ENCODE measurements at places on chromosomes 13 and 19.

GRCh38 chr19:18392417-18392816 lies 5.0 kb downstream of the LRRC25 start:
- DNase-seq: no peak

- no peak for DNase-seq
Measured at GRCh38 chr19:49791776-49792445, 21.2 kb downstream of the FUZ start.

DNA sequence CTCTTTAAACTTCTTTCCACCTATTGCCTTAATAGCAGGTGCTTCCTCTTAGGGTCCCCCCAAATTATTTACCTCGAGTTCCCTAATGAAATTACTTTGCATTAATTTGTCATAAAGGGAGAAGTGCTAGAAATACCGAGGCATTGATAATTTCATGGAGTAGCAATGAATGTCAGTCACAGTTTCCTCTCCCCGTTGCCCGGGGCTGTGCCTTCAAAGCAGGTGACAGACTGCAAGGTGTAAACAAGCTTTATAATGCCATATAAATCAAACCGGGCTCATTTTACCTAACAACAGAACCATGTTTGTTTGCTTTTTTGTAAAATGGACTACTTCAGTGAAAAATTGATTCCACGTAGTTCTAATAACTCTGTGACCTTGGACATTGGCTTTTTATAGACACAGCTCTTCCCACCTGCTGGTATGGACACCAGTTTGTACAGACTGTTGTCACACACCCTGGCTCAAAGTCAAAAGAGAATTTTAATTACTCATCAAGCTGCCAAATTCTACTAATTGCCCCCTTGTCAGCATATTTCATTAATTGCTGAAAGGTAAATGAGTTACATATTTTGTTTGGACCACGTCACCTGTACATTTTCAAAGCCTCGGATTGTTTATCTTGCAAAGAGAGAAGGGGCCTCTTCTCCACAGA lies 171.1 kb downstream of the STK24 start:
- DNase-seq: no peak

- no peak for DNase-seq
Measured at GRCh38 chr19:19627621-19628500, at the start of gene LPAR2. Gene LPAR2 (minus strand): TSS chr19:19628220. CDS start chr19:19627275, 945 bp downstream.

GRCh38 chr19:47754206-47755064 lies 9.1 kb downstream of the NOP53 start:
- no peak for DNase-seq

DNA sequence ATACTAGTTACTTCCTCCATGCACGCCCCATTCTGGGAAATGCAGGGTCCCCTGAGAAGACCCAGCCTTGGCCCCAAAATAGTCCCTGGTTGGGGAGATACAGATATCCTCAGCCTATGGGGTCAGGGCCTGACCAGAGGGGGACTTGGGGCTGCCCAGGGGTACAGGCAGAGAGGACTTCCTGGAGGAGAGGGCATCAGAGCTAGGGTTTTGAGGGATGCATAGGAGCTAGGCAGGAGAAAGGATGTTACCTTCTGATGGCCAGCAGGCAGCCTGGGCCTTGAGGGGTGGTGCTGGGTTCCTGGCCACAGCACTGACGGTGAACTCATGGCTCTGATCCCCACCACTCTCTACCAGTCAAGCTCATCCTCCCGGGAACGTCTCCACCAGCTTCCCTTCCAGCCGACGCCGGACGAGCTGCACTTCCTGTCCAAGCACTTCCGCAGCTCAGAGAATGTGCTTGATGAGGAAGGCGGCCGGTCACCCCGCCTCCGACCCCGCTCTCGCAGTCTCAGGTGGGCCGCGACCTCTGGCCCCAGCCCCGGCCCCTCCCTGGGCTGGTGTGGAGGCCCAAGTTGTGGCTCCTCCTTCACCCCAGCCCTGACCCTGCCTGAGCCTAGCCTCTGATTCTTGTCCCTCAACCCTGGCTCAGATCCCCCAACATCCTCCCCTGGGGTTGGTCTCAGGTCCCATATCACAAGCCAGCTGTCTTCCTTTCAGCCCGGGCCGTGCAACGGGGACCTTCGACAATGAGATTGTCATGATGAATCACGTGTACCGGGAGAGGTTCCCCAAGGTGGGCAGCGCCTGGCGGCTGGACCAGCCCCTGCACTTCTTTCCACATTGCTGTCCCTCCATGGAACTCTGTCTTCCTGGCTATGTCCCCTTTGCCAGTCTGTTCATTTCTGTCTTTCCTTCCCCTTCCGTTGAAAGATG lies 25.6 kb downstream of the MAST3 start:
- no peak for DNase-seq

GRCh38 chr13:30038884-30039283 lies 188.5 kb upstream of the UBL3 start:
- DNase-seq: no peak

DNA sequence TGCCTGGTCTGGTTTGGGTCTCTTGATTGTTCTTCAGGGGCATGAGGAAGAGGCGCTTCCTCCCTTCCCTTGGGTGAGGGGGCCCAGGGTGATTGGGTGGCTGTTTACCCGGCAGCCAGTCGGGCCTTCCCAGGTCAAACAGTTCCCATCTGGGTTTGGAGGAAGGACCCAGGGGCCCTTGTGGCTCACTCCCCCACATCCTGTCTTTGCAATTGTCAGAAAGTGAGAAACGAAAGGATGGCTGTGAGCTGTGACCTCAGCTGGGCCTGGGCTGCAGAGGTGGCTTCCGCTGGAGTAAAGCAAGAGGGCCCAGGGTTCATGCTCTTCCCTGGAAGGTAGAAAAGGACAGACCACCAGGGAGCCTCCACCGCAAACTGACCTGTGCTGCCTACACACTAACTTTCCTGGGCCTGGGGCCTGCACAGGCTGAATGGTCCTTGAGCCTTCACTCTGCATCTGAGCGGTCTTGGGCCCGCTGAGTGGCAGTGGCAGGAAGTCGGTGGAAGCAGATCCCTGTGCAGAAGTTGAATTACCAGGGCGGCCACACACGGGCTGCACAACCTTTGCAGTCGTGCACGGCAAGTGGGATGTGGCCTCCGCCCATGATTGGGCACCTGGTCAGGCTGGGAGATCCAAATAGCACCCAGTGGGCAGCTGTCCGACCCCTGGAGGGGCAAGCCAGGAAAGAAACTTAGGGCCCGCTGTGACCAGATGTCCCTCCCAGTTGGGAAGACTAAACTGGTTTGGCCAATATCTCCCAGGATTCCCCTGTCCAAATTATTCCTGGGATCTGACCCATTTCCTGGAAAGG lies 5.3 kb upstream of the CD79A start:
- no peak for DNase-seq

- no peak for DNase-seq
Measured at GRCh38 chr19:4409123-4409933, 6.9 kb downstream of the CHAF1A start.

GRCh38 chr19:48190288-48190884 lies 19.9 kb downstream of the ZSWIM9 start:
- DNase-seq: no peak

DNA sequence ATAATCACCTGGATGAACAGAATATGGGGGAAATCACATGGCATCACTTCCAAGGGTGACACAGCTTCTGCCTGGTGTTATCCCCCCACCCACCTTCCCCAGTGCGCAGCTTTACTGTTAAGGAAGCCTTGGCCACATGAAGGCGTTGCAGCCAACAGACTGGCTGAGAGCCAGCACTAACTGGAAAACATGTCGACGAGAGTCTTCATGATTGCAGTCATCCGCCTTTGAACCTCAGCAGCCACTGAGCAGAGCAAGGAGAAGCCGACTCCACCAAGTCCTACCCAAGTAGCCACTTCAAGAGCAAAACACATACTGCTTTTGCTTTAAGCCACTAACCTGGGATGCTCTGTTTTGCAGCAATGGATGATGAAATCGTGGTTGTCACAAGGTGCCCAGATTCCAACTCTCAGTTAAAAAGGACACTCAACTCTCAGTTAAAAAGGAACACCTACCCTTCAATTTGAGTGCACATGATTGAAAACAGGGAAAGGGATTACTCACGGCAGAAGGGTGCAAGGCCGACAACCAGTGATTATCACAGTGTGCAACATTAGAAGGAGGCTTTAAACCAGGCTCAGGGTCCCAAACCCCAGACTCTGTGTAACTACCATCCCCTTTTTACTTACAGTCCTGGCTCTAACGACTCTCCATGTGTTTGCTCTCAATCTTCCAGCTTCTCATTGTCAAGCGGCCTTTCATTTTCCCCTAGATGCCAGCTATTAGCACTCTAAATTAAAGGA lies 149.1 kb downstream of the KLF12 start:
- no peak for DNase-seq

DNA sequence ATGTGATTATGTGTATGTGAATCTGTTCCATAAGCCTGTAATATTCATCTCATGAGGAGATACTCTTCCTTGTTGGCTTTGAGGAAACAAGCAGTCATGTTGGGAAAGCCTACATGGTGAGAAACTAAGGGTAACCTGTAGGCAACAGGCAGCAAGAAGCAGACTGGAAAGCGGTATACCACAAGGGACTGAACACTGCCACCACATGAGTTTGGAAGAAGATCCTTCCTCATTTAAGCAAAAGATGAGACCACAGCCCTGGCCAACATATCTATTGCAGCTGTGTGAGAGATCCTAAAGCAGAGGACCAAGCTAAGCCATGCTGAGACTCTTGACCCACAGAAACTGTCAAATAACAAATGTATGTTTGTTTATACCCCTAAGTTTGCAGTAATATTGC lies 134.8 kb downstream of the B3GLCT start:
- no peak for DNase-seq

DNA sequence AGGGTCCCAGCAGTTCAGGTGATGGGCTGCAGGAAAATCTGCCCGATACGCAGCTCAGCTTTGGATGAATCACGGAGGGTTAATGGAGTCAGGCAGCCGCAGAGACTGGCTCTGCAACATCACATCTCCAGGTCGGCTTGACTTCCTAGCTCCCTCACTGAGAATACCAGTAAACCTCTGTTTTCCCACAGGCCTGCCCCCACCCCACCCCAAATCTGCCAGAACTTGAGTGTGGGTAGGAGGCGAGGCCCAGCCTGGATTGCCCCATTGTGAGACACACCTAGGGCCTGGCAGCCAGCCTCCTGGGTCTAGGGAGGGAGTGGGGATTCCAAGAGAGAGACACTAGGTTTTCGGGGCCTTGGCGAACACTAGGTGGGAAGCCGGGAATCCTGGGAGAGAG lies 3.7 kb upstream of the KRTDAP start:
- DNase-seq: no peak

DNA sequence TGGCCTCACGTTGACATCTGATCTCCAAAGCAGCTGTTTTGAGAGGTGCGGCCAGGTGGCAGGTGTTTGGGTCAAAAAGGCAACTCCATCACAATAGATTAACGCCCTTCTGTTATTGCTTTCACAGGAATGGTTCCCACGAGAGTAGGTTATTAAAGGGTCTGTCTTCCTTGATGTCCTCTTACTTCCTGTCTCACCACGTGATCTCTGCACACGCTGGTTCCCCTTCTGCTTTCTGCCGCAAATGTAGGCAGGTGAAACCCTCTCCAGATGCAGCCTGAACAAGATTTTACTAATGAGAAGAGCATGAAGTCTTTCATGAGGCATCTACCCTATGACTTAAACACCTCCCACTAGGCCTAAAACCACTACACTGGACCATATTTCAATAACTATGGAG lies 22.8 kb upstream of the ZNF564 start:
- DNase-seq: no peak

DNA sequence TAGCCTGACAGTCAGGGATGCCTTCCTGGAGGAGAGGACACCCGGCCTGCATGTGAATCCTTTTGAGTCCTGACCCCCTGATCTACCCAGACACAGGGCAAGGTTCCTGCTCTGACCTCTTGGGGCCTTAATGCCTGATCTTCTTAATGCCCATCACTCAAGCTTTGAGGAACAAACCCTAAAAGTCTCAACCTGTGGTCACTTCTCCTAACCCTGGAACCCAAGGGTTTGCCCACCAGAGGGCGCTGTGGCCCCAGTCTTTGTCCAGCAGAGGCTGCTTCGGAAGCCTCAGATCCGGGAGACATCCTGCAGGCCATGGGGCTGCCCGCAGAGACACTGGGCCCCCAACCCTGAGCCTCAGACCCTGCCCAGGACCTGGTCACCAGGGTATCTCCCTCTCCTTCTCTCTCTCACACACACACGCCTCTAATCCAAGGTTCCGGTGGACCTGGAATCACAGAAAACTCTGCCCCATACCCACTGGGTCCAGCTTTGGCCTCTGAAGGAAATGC lies 9.8 kb upstream of the DPF1 start:
- DNase-seq: no peak

DNA sequence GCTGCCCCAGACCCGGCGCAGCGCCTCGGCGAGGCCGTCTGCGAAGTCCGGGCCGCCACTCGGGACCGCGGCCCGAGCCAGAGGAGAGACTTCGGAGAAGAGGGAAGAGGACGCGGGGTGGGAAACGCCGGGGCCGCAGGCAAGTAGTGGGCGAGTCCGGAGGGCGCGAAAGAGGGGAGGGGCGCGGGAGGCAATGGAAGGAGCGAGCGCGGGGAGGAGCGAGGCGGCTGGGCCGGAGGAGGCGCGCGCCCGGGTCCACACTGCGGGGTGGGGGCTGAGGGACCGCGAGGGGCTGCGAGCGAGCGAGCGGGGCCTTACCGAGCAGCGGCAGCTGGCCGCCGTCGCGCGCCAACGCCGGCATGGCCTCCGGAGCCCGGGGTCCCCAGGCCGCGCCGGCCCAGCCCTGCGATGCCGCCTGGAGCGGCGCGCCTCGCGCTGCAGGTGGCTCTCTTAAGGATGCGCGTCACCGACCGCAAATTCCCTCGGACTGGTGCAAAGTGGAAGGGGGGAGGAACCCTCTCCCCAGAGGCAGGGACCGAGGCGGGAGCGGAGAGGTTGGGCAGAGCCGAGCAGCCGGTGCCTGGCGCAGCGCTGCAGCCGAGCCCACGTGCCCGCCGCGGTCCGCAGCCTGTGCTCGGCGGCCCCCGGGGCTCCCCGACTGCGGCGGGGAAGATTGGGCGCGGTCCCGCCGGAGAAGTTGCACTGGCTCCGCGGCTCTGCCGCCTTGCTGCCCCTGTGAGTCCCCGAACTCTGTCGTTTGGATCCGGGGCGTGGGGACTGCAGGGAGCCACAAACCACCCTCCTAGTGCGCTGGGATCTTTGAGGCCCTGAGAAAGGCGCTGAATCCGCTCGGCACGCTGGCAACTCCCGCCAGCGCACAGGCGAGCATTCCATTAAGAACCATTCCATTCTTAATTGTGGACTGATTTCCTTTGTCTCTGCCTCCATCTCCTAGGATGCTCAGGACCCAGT lies at the start of gene FLT3:
FLT3 (minus strand) TSS at position 427 of the 972 bp plus-strand sequence; CDS start at position 361, 66 bp downstream.
- DNase-seq: no peak

DNA sequence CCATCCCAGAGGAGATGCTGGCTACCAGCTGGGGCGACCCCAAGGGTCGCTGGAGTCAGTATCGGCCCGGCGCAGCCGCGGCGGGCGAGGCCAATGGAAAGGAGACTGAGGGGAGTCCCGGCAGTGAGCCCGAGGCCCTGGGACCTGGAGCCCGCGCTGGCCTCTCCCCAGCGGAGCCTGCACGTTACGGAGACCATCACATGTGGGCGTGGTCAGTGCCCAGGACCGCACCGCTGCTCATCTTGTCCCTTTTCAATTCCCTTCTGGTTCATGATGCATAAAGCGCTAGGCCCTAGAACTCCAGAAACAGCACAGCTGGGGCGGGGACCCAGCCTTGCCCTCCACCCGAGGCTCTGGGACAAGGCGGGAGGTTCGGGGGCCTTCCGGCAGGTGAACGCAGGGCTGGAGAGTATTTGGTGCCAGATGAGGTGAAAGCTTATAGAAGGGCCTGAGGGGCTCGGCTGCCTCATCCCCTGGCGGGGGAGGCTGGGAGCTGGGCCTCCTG lies 8.0 kb downstream of the C19orf25 start:
- DNase-seq: no peak

GRCh38 chr13:113158946-113159345 lies 498 bp downstream of the PROZ start:
- no peak for DNase-seq

Measured in cortex of kidney (tissue), 1 donor.